ENCODE measurements at places on chromosomes 2 and 18.

DNA sequence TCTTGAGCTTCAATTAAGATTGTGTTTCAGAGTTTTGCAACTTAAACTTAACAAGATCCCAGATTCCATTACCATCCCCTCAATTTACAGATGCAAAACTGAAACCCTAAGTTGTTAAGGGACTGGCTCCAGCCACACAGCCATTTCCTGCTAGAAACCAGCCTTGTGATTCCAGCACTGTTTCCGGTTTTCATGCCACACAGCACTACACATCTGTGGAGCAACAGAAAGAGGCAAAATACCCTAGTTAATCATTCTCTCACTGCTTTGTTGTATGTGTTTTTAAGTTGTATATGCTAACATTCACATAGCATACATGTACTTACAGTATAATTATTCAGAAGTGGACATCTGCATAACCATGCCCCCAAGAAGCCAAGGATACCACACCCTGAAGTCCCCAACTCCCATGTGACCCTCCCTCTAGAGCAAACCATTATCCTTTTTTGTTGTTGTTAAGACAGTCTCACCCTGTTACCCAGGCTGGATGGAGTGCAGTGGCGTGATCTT is 87.4 kb downstream of the MYO5B start:
- DNase-seq, result no peak

- DNase-seq, result no peak
Measured at GRCh38 chr2:54906716-54907115, 143.5 kb downstream of the RTN4 start.

DNA sequence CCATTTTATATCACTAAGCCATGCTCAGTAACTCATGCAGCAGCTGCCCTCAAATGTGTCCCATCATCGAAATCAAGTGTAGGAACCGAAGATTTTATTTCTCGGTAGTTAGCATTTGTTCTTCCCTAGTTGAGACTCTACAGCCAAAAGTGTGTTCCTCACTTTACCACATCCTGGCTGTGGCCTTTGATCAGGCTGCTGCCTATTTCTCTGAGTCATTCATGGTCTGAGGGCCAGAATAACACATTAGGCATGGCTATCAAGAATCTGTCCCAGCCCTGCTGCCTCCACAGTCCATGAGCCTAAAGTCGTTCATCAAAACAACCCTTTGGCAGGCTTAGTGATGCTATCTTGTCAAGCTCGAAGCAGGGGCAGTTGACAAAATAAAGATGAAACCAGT is 300.1 kb downstream of the TDRD15 start:
- DNase-seq, result no peak

DNA sequence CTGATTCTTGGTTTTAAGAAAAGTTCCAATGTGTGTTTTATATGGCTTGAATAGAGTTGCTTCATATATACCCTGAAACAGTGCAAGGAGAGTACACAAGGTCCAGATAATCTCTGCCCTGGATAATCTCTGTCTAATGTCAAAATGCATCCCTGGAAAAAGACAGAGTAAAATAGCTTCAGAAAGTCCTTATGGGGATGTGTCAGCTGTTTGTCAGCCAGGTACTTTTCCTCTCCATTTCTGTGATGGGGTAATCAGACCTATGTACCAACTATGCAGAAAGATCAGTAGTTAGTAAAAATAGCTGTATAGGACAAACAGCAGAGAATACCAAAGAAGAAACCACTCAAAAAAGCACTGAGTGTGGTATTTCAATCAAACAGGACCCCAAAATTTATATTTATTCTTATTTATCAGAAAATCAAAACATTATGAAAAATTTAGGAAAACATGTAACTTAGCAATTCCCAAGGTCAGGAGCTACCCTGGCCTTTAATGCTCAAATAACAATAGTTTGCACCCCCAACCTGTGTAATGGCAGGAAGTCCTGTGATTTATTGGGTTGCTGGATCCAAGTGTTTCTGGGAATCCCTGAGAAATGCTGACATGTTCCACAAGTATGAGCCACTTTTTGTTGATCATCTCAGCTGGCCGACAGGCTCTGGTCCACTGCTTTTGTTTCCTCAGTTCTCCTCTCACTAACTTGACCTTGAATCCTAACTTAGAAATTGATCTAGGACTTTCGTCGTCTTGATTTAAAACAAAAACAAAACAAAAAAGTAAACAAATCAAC is 69.6 kb downstream of the MDH1 start:
- no peak for DNase-seq

DNA sequence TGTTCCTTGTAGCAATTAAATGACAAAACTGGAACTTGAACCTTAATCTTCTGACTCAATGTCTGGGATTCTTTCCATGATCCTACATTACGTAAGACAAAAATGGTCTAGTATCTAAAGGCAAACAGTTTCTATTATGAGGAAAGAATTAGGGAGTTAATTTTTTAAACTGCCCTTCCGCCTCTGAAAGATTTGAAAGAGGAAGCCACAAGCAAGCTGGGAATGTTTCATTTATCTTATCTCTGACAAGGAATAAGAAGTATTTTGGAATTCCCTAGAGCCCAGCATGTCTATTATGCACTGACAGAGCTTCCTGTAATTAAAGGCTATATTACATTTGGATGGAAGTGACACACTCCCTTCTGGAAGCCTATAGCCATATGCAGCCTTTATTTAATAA is 558.8 kb upstream of the CDH2 start:
- DNase-seq, result no peak

DNA sequence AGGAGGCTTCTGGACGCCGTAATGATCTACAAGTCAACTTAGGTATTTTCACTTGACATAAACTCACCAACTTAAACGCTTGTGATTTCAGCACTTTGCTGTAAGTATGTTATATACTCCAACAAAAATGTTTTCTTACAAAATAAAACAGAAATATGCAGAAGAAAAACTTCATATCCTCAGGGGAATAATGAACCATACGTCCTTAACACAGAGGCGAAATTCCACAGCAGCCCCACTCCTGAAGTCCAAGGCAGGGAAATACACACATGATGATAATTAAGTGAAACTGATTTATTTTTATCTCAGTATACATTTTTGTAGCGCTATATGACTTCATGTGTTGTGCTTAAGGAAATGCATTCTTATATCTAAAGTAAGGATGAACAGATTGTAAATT is 335.4 kb upstream of the VWC2L start:
- DNase-seq, result no peak

DNA sequence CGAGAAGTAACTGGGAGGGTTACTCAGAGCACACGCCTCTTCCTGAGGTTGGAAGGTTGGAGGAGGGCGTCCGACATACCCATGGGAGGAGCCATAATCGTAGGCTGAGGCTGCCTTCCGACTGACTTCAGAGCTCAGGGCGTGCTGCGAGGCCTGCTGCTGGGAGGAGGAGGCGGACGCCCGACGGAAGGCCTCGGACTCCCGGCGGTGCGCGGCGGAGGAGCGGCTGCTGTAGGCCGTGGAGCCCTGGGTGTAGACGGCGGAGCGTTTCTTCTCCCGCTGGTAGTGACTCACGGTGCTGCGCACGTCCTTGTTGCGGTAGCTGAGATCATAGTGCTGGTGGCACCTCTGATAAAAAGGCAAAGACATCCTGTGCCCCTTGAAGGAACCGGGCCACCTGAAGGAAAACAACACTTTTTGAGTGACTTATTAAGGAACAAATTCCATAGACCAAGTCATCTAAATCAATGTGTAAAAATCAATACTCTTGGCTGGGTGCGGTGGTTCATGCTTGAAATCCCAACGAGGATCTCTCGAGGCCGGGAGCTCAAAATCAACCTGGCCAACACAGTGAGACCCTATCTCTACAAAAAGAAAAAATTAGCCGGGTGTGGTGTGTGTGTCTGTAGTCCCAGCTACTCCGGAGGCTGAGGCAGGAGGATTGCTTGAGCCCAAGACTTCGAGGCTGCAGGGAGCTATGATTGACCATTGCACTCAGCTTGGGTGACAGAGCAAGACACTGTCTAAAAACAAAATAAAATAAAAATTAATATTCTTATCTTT is 4.7 kb downstream of the MYOM1 start:
- no peak for DNase-seq

DNA sequence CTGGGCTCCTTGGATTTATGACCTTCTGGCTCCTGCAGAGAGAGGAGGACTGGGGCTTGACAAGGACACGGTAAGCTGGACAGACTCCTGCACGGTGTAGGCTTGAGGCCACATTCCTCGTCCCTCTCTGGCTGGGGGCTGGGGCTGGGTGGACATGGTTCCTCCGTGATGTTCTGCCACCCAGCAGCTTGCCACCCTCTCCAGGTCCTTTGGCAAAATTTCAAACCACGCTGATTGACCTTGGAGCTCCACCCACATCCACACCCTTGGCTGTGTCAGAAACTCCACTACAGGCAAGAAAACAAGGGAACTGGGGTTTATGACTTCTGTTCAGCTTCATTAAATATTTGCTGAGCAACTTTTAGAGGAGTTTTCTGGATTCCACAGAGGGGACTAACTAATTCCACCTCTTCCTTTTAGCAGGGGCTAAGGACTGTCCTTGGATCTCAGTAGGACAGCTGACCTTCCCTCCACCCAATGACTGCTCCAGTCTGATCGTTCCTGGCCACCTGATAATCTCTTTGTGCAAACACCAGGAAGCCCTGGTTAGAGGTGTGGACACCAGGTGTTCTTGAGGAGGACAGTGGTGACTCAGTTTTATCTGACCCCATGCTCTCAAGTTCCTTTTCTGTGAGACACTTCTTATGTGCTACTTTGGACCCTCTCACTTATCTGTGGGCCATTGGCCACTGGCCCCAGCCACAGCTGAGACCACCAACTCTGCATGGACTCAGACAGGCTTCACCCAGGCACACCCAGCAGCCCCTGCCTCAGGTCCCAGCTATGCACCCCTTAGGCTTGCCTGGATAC is 29.3 kb downstream of the GPR55 start:
- DNase-seq, result peak; percentile 13

DNA sequence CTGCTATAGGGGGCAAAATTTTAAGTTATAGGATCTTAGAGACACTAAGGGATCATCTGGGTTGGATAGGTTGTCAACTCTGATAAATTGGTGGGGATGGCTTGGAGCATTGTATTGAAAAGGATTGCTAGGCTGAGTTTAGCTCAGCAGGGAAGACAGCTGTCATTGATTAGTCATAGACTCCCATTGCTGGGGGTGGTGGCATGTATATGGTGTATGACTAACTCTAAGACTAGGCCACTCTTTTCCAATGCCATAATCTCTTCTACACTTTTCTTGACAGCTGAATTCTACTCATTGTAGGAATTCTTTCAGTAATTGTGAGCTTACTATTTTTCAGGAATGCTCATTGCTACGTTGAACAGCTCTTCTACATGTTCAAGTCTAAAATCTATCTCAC is 81.3 kb upstream of the PELI1 start:
- DNase-seq, result no peak

DNA sequence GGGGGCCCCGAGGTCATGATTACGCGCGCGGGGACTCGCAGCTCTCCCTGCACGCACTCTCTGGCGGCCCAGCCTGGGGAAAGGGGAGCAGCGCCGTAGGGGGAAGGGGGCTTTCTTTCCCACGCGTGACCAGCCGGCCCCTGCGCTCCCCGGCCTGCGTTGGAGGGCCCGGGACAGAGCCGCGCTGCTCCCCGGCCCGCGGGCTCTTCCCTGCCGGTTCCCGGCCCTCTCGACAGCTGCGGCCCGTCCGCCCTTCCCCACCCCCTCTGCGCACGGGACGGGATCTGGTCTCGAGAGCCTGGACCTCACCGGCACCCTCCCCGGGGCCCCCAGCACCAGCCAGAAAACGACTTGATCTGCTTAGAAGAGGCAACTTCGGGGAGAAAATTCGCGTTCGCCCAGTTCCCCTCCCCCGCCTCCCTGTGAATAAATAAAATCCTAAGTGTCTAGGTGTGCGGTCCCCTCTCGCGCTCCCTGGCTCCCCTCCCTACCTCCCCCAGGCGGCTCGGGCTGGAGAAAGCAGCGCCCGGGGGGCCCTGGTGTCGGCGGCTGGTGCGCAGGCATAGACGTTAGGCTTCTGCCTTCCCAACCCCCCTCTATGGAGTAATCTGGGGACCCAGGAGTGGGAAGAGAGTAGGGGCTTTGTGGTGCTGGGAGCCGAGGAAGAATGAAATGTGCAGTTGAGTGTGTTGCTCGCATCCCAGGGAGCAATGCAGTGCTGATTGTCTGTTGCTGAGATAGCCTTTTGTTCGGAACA is 803 bp upstream of the FIGN start:
- no peak for DNase-seq

DNA sequence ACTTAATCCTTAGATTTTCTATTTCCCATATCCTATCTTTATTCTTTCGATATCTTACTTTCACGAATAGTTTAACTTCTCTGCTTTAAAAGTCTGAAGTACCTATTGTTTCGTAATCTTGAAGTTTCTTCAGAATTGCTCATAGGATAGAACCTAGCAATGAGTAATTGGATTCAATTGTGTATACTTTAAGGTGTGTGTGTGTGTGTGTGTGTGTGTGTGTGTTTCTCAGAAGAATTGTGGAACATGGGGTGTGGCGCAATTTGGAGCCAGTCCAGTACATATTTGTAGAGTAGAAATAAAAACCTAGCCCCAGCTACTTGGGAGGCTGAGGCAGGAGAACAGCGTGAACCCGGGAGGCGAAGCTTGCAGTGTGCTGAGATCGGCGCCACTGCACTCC is 897.6 kb downstream of the BCL11A start:
- DNase-seq, result no peak

- DNase-seq, result no peak
Measured at GRCh38 chr2:88857951-88858411, 166.5 kb downstream of the RPIA start.

- DNase-seq, result no peak
Measured at GRCh38 chr18:21701621-21702020, 3.0 kb downstream of the ABHD3 start.

GRCh38 chr2:83459456-83459855 is 999.6 kb downstream of the SUCLG1 start:
- no peak for DNase-seq

GRCh38 chr2:189162566-189162965 is 17.0 kb downstream of the COL5A2 start:
- DNase-seq, result no peak

DNA sequence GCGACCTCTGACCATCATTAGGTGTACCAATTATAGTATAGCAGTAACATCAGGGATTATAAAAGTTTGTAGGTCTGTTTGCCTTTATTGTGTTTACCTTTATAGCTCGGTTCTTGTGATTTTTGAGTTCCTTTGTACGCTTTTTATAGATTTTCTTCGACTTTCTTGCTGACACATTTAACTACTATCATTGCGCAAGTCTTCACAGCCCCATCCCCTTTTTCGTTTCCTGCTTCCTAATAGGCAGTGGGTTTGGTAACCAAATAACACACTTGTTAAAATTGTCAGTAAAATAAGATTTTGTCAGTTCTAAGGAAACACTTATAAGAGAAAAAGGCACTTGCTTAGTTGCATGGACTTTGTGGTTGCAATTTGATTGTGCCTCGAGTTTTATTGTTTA is 541.5 kb downstream of the LRP1B start:
- no peak for DNase-seq

GRCh38 chr2:17545680-17546613 is 5.5 kb downstream of the VSNL1 start:
- DNase-seq, result no peak

GRCh38 chr18:71936744-71937143 is 607.4 kb downstream of the CBLN2 start:
- no peak for DNase-seq
